Stimulated activated CD8-positive, alpha-beta memory T cell treated with anti-CD3 and anti-CD28 coated beads, Interleukin-4, amount 100 ng/mL, for 24 hours (primary cell): ENCODE measurements at places on chromosomes 4 and X.
A peak's percentile ranks its signal among the peaks of the same experiment; 100 is the strongest.

DNA sequence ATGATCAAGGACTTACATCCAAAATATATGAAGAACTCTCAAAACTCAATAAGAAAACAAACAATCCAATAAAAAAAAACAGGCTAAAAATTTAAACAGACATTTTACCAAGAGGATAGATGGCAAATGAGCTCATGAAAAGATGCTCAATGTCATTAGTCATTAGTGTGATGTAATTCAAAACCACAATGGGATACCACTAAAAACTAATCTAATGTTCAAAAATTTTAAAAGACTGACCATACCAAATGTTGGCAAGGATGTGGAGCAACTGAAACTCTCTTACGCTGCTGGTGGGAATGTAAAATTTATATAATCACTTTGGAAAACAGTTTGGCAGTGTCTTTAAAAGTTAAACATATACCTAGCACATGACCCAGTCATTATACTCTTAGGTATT lies 43.7 kb downstream of the RPS6KA6 start:
- DNase-seq: no peak

GRCh38 chrX:151921866-151922265 lies 9.2 kb downstream of the MAGEA4 start:
- DNase-seq: no peak

GRCh38 chr4:95548738-95549245 lies at the start of gene UNC5C:
Gene UNC5C, minus strand, starts transcription at chr4:95548973.
- DNase-seq: no peak

DNA sequence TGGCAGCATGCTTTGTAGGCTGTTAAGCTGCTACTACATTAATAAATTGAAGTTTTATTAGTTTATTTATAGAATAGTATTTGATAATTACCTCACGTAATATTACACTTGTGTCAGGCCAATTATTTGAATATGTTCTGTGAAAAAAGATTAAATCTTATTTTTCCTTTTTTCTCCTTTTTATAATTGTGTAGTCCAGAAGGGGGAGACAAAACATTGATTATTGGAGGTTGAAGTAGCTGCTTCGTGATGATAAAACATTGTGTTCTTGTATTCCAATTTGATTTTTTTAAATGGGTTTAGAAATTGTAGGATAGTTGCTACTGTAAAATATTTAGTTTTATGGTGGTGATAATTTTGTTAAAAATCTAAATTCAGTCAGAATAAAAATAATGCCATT lies 85.7 kb downstream of the DIAPH2 start:
- DNase-seq: no peak

GRCh38 chr4:183729430-183730328 lies 70.6 kb downstream of the TRAPPC11 start:
- DNase-seq: no peak

GRCh38 chr4:181345931-181346330 lies 897.3 kb upstream of the TENM3 start:
- DNase-seq: no peak

DNA sequence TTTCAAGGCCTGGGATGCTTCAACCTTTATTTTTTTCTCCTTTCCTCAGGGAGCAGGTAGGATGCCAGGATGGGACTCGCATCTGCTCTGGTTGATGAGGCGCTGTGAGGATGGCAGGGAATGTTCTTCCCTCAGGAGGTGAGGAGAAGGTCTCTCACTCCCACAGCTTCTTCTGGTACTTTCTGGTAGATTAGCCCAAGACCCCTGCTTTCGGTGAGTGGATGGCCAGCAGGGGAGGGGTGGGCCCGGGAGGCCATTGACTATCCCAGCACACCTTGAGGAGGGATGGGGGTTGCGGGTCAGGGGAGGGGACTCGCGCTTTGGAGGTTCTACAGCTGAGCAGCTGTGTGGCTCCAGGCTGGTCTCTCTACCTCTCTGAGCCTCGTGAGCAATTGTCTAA lies 14.8 kb downstream of the CYTL1 start:
- DNase-seq: no peak

DNA sequence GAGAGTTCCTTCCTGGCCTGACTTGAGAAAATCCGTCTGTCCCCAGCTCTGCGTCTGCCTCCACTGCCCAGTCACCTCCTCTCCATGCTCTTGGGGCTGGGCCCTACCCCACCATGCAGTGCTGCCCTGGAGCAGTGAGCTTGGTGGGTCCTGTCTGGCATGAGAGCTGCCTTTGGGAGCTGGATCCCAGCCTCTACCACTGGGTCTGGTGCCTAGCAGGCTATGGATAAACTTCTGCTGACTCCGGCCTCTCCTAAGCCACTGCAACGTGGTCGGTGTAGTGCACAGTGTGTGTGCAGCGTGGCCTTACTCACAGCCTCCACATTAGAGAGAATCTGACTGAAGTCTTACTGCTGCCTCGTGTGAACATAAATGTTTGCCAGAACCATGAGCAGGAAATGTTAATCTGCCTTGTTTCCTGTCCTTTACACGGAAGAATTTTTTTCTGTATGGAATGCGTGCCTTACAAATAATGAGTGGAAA lies 47.6 kb downstream of the HTT start:
- no peak for DNase-seq

DNA sequence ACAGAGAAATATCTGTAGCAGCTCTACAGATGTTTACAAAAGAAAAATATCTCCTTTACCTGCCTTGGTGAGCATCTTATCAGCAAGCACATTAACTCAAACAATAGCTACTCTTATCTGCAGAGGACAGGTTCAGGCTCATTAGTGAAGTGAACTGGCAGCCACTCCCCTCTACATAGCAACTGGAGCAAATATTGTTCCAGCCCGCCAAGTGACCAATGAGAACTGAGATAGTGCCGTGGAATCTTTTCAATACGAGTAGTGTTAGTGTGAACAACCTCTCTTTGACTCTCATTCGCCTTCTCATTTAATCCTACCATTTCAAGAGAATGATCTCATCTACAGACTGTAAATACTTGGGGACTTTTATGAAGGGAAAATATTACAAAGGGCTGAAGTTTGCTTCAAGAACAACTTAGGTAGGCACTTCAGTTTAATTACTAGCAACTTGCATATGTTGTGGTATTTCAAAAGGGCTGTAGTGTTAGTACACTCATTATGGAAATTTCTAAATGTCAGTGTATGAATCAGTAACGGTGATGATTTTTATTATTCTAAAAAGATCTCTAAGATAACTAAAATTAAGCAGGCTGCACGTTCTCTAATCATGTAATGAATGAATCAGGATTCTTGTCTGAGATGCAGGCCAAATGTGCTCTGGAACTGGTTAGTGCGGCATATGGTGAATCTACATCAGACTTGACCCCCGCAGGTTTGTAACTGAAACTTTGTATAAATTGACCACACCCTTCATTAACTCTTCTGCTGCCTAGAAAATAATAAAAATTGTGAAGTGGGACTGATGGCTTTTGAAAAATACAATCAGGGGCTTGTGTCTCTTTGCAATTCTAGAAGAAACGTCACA lies 72.4 kb downstream of the PALLD start:
- DNase-seq: no peak

- no peak for DNase-seq
These were observed at the start of gene RNF128 for GRCh38 chrX:106726485-106727437. Gene RNF128, plus strand, starts transcription at chrX:106726701. Its CDS starts 213 bp downstream, at chrX:106726914.

GRCh38 chr4:70601422-70602039 lies 9.5 kb downstream of the AMBN start:
- DNase-seq: peak; percentile 40

DNA sequence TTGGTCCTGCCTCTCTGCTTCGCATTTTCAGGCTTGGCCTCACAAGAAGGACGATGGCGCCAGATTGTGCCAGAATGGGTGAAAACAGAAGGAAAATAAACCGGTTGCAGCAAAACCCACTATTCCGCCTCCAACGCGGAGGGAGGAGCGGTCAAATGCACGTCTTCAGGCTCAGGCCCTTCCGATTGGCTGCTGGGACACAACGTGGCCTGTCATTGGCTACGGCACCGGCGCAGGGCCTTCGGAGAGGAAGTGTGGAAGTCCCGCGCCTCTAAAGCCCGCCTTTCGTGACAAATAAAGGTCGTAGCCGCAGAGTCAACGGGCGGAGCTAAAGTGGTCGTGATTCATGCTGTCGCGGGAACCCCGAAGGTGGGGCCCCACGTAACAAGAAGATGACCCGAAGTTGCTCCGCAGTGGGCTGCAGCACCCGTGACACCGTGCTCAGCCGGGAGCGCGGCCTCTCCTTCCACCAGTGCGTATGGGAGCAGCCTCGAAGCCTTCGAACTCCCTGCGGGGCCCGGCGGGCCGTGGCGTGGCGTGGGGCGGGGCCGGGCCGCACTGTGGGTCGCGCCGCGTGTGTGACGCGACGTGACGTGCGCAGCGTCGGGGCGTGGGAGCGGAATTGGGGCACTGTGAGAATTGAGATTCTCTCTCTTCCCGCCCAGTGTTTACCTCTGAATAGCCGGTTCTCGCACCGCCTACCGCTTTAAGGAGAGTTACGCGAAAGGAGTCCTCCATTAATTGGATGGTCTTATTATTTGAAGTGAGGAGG lies at the start of gene THAP9:
Gene THAP9 (plus strand): TSS at position 325 of the 772 bp plus-strand sequence. CDS start 68 bp downstream, at position 393.
- DNase-seq: peak; percentile 96

DNA sequence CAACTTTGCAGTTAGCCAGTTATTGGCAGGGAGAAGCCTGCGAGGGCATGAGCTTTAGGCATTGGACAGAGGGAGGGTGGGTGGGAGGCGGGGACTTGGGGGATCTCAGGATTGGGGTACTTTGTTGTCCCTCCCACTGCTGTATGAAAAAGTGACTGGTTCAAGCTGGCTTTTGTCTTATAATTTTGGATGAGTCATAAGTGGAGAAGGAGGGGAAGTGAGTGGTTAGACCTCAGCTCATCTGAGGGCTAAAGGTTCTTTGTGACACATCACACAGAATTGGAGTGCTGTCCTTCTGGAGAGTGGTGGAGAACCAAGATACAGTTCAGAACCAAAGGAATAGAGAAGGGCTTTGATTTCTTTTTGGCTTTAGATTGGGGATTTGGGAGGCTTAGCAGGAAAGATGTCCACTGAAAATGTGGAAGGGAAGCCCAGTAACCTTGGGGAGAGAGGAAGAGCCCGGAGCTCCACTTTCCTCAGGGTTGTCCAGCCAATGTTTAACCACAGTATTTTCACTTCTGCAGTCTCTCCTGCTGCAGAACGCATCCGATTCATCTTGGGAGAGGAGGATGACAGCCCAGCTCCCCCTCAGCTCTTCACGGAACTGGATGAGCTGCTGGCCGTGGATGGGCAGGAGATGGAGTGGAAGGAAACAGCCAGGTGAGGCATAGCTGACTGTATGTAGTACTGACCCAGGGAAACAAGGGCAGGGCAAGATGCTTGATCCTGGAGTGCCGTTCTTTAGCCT lies at the start of gene SLC4A4:
Gene SLC4A4 (plus strand): TSS at position 175 of the 748 bp plus-strand sequence.
- no peak for DNase-seq
